ENCODE measurements at places on chromosomes 6 and 20.
A peak's percentile ranks its signal among the peaks of the same experiment; 100 is the strongest.

- no peak for DNase-seq
Measured at GRCh38 chr6:124775121-124775520, 187.1 kb upstream of the RNF217 start.

GRCh38 chr6:53866226-53866625 is 71.4 kb downstream of the LRRC1 start:
- DNase-seq, result no peak

DNA sequence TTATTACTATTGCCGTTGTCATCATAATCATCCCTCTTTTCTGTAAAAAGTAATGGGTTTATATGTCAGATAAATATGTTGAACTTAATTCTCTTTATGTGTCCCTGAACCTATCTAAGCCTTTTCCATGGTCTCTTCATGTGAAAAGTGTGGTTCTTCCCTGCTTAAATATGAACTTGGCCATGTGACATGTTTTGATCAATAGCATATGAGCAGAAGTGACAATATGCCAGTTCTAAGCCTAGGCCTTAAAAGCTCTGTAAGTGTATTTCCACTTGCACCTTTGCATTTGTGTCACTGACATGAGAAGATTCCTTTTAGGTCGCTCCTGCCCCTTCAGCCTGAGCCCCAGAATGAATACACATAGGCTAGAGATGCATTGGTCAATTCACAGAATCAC is 188.4 kb upstream of the CCN2 start:
- DNase-seq, result no peak

DNA sequence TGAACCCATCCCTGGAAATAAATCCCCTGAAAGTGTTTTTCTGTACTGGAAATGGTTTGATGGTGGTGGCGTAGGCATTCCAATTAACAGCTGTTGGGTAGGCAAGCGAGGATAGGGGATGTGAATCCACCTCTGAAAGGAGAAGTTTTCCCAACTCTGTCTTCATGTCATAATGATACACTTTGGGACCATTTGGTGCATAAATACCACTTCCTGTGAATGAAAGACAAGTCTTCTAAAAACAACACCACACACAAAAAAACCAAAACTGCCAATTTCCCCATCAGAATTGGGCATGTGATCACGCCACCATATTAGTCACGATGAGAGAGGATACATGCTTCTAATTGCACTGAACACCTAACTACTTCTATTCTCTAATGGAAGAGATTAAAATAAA is 6.4 kb downstream of the VNN2 start:
- no peak for DNase-seq

DNA sequence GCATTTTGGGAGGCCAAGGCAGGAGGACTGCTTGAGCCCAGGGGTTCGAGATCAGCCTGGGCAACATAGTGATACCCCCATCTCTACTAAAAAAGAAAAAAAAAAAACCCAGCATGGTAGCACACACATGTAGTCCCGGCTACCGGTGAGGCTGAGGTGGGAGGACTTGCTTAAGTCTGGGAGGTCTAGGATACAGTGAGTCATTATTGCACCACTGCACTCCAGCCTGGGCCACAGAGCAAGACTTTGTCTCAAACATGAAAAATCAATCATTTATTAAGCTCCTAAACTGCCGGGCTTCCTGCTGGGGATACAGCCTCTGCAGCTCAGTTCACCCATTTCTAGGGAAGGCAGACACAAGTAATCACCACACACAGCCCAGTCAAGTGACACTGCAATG is 7.3 kb upstream of the USP45 start:
- DNase-seq, result no peak

DNA sequence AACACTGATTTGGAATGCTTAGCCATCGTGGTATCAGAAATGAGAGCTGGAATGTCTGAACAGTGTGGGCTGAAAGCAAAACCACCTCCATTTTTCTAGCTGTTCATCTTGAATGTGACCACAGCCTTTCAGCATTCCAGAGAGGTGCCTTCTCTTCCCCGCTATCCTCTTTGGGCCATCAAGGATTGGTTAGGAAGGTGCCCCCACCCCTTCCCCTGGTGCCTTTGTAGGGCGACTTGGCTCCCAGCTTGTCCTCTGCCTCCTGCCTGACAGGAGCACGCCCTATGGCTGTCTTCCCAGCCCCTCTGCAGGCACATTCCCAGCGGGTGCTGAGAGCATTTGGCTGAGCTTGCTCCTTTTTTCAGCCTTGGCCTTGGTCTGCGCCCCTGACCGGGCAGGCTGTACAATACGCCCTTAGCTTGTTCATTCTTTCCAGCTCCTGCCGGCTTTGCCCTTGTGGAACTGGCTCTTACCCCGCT is 97.5 kb downstream of the ARMC2 start:
- DNase-seq, result no peak

DNA sequence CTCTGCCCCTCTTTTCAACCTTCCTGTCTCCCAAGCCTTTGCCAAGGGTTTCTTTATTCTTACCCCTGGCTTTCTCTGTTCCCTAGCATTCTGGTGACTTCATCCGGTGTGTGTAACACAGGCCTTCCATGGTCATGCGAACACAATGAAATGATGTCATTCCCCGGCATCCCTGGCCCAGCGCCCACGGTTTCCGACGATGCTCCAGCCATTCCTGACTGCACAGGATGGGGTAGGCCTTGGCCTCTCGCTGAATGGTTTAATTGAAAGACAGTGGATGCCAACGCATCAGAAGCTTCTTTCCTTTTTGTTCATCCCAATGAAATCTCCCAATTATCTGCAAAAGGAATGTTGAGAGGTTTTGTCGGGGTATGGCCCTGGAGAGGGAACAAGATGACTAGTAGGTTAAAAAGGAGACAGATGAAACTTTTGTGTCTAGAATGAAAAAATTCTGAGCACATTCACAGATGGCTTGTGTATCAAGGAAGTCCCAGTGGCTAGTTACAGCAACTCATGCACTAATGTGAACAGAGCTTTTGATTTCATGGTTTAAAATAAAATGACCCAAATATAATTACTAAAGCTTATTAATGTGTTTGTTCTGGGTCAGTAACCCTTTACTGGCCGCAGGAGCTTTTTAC is 655.0 kb downstream of the QKI start:
- DNase-seq, result no peak

DNA sequence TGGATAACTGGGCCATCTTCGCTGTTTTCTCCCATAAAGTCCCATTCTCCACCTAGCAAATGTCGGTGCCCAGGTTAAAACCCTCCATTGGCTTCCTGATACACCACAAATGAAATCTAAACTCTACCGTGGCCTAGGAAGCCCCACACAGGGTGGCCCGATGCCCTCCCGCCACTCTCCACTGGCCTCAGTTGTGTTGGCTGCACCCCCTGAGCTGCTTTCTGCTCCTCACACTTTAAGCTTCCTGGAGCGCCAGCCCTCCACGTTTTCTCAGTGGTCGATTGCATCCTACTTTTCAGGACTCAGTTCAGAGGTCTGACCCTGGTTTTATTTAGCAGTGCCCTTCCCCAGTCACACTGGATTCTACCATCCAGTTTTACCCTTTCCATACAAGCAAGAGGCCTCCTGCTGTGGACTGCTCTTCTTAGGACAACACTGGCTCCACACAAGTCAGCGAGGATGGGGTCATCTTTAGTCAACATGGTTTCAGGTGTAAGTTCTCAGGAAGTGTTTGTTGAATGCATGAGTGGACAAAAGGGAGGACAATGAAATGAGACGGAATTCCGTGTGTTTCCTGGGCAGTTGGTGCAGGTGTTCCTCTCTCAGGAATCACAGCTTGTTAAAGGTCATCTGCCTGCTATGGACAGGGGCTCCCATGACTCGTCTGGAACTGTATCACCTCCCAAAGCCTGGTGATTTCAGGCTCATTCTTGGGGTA is 124.1 kb downstream of the SULF2 start:
- no peak for DNase-seq

GRCh38 chr6:68641172-68641571 is 6.1 kb downstream of the ADGRB3 start:
- no peak for DNase-seq

- DNase-seq, result no peak
Measured at GRCh38 chr20:37804584-37805566, 98.1 kb upstream of the VSTM2L start.

GRCh38 chr6:152267967-152268845 is 369.0 kb downstream of the SYNE1 start:
- peak; percentile 5 for DNase-seq

- no peak for DNase-seq
Measured at GRCh38 chr6:107676042-107676441, 148.1 kb downstream of the SCML4 start.

DNA sequence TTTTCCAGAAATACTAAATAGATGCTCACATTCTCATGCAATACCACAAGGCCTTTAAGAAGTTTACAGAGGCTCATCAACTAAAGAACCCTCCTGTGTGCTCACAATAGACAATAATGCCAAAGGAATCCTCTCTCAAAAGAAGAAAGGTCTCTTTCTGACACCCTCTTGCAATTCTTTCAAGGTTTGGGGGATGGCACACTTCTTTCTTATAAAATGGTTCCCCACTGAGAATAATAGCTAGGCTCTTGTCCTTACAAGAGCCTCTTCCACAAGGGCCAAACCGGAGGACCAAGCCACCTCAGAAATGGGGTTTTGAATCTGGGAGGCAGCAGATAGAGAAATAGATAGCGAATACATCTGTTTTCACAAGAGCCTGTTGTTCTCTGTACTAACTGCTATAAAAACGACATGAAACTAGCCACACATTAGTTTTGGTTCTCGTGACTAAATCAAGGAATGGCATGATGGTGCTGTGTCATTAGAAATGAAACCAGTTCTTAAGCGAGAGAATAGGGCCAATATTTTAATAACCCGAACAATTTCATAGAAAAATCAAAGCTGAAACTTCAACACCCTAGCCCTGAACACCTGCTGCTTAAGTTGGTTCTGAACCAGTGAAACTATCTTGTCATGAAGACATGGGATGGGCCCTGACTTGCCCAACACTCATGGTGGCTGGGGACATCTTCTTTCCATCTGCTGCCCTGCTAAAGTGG is 81.1 kb downstream of the PRDM1 start:
- no peak for DNase-seq

GRCh38 chr20:38628580-38629470 is 27.2 kb downstream of the ARHGAP40 start:
- DNase-seq, result no peak

DNA sequence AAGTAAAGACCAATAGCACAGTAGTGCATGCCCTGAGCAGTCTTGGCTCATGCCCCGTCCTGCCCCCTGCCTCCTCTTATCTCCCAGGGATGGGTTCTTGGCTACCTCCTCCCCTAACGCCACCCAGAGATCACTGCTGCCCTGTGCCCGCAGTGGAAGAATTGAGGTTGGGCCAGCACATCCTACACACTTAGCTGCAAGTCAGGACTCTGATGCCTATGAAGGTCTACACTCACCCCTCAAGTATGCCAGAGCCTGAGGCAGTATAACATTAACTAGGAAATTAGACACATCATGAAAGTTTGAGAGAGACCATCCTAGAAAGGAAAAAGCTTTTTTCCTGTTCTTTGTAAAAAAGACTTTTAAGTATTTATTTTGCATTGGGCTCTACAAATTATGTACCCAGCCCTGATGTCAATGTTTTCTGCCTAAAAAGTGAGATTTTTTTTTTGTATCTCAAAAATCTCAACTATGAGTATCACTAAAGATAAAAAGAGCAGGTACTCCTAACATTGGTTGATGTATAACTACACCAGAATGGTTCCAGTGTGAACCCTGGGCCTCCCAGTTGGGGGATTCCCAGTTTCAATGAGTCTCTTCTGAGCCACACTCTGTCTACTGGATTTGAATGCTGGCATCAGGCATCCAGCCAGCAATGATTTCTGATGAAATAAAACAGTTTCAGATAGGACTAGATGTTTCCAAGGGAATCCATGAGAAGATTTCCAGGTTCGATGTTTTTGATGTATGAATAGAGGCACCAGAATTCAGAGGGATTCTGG is 115.4 kb downstream of the ISM1 start:
- no peak for DNase-seq

DNA sequence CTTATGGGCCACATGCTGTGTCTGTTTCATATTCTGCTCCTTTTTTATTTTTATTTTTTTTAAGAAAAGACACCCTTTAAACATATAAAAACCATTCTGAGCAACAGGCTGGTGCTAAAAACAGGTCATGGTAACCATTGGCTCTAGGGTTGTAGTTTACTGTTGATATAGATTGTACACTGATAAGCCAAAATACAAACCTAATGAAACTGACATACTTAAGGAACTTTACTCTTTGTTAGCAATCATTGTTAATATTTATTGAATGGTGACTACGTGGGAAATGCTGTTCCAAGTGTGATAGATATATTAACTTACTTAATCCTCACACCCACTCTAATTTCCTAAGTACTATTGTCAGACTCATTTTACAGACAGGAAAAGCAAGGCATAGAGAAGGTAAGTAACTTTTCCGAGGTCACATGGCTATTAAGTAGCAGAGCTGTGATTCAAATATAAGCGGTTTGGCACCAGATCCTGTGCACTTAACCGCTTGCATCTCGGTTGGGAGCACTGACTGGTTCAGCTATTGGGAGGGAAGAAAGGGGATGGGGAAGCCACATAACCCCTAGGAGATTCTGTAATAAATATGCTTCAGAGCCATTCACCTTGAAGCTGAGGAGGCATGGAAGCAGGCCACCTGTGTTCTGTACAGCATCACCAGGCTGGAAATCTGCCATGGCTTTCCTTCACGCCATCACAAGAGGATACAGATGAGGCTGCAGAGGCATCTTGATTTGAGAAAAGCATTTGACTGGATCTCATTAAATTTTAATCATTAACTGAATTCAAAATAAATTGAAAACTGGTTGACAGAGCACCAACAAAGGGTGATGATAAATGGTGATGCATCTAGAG is 4.9 kb downstream of the TRAF3IP2 start:
- DNase-seq, result no peak

DNA sequence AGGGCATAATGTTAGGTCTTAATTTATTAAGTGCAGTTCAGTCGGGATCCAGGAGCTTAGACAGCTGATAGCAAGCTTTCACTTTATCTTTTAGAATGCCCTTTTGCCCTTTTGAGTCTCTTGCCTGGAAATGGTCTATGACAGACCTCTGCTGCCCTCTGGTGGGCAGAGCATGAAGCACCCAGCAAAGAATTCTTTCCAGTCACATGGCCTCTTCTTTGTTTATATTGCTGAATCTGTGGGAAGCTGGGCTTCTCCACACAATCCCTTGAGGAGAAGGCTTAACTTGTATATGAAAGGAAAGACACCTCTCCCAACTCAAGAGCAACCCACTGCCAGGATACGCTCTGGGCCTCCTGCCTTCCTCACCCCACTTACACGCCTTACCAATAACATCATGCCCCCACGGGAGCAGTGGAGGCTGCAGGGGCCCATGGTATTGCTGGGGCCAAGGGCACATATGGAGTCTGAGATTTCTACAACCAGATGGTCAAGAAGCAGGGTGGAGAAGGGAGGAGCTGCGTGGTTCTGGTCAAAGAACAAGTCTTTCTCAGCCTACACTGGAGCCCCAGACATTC is 20.4 kb downstream of the WFDC3 start:
- peak; percentile 76 for DNase-seq

DNA sequence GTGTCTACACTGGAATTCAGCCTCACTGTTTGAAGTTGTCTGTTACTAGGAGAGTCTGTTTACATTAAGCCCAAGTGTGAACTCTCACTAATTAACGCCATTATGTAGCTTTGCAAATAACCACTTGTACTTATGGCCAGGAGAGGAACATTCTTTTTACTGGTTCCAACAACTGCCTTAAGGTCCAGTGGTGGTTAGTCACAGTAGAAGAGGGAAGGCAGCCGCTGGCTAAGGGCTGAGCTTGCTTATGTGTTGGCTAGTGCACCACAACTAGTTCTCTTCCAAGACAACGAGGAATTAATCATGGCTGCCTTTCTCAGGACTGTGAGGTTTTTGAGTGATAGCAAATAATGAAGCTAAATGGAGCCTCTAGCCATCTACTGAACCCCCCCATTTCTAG is 14.9 kb upstream of the SLC22A23 start:
- no peak for DNase-seq
